ENCODE measurements at places on chromosomes 2 and 18. TPM values are rescaled to one million over a fixed set of nuclear protein-coding genes. Genes with fewer than 3 reads are reported as not detected.

Gene CHST9
- total RNA-seq, result 6.4 TPM

Gene UGT1A4
- total RNA-seq, result 136 TPM

- no peak overlapping the region for H3K4me3 ChIP-seq
- no peaks in the 10 kb centered on the region for H3K4me1 ChIP-seq
- H3K27me3 ChIP-seq, result no peaks in the 10 kb centered on the region
- no peaks in the 10 kb centered on the region for H3K36me3 ChIP-seq
- no peak overlapping the region for H3K27ac ChIP-seq
These were observed 125.6 kb upstream of the MYT1L start for GRCh38 chr2:2456721-2457120.

Gene ELOA2
- total RNA-seq, result not detected

GRCh38 chr18:52844323-52844722 is 504.3 kb downstream of the DCC start:
- H3K27ac ChIP-seq, result no peak overlapping the region
- DNase-seq, result no peak
- H3K36me3 ChIP-seq, result no peaks in the 10 kb centered on the region

GRCh38 chr2:164143183-164143930 is 407.5 kb upstream of the FIGN start:
- no peak overlapping the region for H3K4me3 ChIP-seq
- H3K27ac ChIP-seq, result no peak overlapping the region
- DNase-seq, result no peak
- no peaks in the 10 kb centered on the region for H3K4me1 ChIP-seq
- no peaks in the 10 kb centered on the region for H3K36me3 ChIP-seq

DNA sequence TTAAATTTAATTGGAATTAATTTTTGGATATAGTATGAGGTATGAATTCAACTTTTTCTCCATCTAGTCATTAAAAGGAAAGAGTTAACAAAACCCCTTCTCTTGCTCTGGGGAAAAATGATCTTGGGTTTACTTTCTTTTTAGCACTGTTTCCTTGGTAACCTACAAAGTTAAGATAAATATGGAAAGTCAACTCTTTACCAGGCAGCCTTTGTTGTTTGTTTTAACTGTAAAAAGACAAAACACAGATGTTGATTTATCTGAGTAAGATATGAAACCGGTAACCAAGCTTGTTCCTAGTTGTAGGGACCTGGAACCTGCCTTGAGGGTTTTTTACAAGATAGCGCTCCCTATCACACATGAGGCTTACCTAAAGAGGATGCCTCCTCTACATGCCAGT is 10.1 kb upstream of the SANBR start:
- no peak for DNase-seq
- no peak overlapping the region for H3K27ac ChIP-seq
- H3K36me3 ChIP-seq, result peaks cover 5% of the 10 kb centered on the region
- H3K27me3 ChIP-seq, result no peaks in the 10 kb centered on the region
- no peaks in the 10 kb centered on the region for H3K4me1 ChIP-seq

Gene RGPD8
- 7.2 TPM for total RNA-seq

Gene CYTIP
- 2.4 TPM for total RNA-seq

Gene CNGA3
- total RNA-seq, result not detected

- no peak overlapping the region for H3K4me3 ChIP-seq
- H3K27me3 ChIP-seq, result no peaks in the 10 kb centered on the region
- H3K36me3 ChIP-seq, result no peaks in the 10 kb centered on the region
These were observed 73.4 kb downstream of the INPP4A start for GRCh38 chr2:98518101-98518500.

- peaks cover 19% of the 10 kb centered on the region for H3K36me3 ChIP-seq
- H3K27ac ChIP-seq, result no peak overlapping the region
- no peaks in the 10 kb centered on the region for H3K4me1 ChIP-seq
- no peak for DNase-seq
- H3K4me3 ChIP-seq, result no peak overlapping the region
- H3K27me3 ChIP-seq, result no peaks in the 10 kb centered on the region
These were observed 55.4 kb downstream of the POLR1A start for GRCh38 chr2:86050301-86050700.

DNA sequence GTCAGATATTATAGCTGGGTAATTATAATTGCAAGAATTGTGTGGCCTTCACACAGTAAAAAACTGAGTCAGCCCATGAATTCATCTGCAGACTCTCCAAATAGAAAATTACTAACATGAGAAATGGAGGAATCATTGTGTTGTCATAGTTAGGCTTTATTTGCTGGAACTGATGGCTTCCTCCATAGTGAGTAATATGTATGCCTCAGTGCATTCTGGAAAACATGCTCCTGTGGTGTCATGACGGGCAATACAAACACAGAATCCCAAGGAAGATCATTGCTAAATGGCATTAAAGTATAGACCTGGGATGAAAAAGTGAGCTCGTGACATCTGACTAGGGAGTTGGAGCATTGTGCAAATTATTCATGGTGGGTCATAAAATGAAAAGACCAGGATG is 23.6 kb upstream of the NMS start:
- no peaks in the 10 kb centered on the region for H3K27me3 ChIP-seq
- no peaks in the 10 kb centered on the region for H3K4me1 ChIP-seq
- H3K36me3 ChIP-seq, result no peaks in the 10 kb centered on the region
- DNase-seq, result no peak
- no peak overlapping the region for H3K27ac ChIP-seq

Gene PARD3B
- 10.3 TPM for total RNA-seq

Gene PSTPIP2
- 12.8 TPM for total RNA-seq

- H3K4me3 ChIP-seq, result no peak overlapping the region
- no peaks in the 10 kb centered on the region for H3K36me3 ChIP-seq
- DNase-seq, result no peak
These were observed 281.1 kb upstream of the POU3F3 start for GRCh38 chr2:104572834-104573233.

- H3K4me3 ChIP-seq, result no peak overlapping the region
- no peaks in the 10 kb centered on the region for H3K4me1 ChIP-seq
- H3K27ac ChIP-seq, result no peak overlapping the region
- no peaks in the 10 kb centered on the region for H3K27me3 ChIP-seq
These were observed 94.2 kb upstream of the SLC39A10 start for GRCh38 chr2:195562570-195563566.

- no peaks in the 10 kb centered on the region for H3K36me3 ChIP-seq
- DNase-seq, result no peak
- H3K4me3 ChIP-seq, result no peak overlapping the region
- no peaks in the 10 kb centered on the region for H3K4me1 ChIP-seq
- H3K27ac ChIP-seq, result no peak overlapping the region
These were observed 250.4 kb upstream of the TANK start for GRCh38 chr2:160909781-160910242.

Gene FTCDNL1
- 2.1 TPM for total RNA-seq

DNA sequence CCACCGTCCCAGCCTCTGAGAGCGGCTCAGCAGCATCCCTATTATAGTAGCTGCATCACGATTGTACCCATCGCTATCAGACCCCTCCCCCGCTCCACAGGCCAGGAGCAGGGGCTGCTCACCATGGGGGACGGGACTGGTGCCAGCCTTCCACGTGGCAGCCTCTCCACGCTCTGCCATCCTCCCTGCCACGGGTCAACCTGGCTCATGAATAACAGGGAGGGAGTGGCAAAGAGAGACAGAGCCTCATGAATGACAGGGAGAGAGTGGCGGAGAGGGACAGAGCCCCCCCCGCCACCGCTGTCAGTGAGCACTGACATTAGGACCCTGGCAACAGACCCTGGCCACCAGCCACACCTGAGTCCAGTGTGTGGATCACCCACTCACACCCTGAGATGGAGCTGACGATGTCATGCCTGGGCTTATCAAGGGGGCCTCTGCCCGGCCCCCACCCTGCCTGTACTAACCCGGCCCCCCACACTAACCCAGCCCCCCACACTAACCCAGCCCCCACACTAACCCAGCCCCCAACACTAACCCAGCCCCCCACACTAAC is 16.9 kb downstream of the CROCC2 start:
- H3K4me1 ChIP-seq, result no peaks in the 10 kb centered on the region
- DNase-seq, result peak; percentile 31
- no peaks in the 10 kb centered on the region for H3K27me3 ChIP-seq

GRCh38 chr2:112317303-112318158 is 42.1 kb downstream of the ZC3H6 start:
- H3K27ac ChIP-seq, result peak overlapping the region; percentile 86
- no peaks in the 10 kb centered on the region for H3K27me3 ChIP-seq
- no peak for DNase-seq
- peaks cover 25% of the 10 kb centered on the region for H3K4me1 ChIP-seq

- H3K36me3 ChIP-seq, result peaks cover 2% of the 10 kb centered on the region
- no peaks in the 10 kb centered on the region for H3K27me3 ChIP-seq
- H3K4me3 ChIP-seq, result no peak overlapping the region
- no peak overlapping the region for H3K27ac ChIP-seq
- no peak for DNase-seq
- H3K4me1 ChIP-seq, result no peaks in the 10 kb centered on the region
These were observed 60.8 kb downstream of the KYNU start for GRCh38 chr2:142938240-142938639.

Gene COL4A3
- total RNA-seq, result 0.05 TPM

Gene SCN2A
- 0.05 TPM for total RNA-seq

DNA sequence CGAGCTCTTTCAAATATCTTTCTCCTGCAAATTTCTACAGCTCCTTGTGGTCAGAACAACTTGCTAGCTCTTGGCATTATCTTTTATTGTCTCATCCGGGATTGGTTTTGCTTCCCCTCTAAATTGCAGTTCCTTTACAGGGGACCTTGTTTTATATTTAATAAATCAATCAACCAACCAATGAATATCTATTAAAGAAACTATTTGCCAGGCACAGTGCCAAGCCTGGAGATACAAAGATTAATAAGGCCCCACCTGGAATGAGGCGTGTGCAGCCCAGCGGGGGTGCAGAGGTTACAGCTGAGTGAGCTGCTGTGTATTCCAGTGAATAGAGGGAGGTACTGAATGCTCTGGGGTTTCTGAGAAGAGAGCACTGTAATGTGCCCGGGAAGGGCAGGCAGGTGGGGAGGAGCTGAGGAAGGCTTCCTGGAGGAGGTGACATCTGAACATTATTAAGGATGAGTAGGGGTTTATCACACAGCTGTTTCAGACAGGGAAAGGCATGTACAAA is 51.8 kb downstream of the LIPG start:
- H3K27me3 ChIP-seq, result no peaks in the 10 kb centered on the region
- H3K36me3 ChIP-seq, result no peaks in the 10 kb centered on the region
- no peak overlapping the region for H3K27ac ChIP-seq
- no peak for DNase-seq
- peaks cover 3% of the 10 kb centered on the region for H3K4me1 ChIP-seq
- no peak overlapping the region for H3K4me3 ChIP-seq

Gene SCN3A
- 0.50 TPM for total RNA-seq

Gene ALK
- under 0.01 TPM for total RNA-seq

Gene HOXD12
- total RNA-seq, result not detected

DNA sequence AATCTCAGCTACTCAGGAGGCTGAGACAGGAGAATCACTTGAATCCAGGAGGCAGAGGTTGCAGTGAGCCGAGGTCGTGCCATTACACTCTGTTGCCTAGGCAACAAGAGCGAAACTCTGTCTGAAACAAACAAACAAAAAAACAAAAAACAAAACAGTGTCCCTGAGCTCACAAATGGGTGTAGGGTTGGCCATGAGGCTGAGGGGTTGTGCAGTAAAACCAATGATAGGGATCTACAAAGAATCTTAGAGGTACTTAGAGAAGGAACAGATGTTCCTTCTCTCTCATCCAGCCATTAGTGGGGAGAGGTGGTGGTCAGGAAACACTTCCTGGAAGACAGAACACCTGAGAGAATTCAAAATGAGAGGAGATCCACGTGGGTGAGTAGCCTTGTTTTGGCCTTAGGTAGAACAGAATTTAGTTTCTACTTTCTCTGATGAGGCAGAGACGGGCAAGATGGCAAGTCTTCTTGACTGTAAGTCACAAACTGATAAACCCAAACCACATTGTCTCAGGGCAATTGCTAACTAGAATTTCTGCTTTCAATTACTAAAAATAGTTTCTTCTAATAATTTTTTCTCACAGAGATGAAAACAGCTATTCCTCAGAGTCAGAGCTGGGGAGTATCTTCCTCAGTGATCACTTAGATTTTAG is 61.5 kb upstream of the PPM1B start:
- no peaks in the 10 kb centered on the region for H3K4me1 ChIP-seq
- no peaks in the 10 kb centered on the region for H3K27me3 ChIP-seq
- H3K4me3 ChIP-seq, result no peak overlapping the region
- DNase-seq, result no peak
- H3K36me3 ChIP-seq, result no peaks in the 10 kb centered on the region
- H3K27ac ChIP-seq, result no peak overlapping the region

Gene IL1A
- total RNA-seq, result 0.05 TPM

DNA sequence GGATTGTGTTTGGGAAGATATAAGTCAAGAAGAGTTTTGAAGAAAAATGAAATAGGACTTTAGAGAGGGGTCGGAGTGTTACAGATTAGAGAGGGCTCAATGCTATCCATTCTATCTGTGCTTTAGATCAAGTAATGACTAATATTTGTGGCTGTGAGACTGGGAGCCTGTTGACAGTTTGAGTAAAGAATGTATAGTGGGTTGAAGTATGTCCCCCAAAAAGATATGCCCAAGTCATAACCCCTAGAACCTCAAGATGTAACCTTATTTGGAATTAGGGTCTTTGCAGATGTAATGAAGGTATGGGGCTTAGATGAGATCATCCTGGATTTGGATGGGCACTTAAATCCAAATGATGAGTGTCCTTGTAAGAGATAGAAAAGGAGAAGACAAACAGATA is 55.3 kb upstream of the SERPINE2 start:
- H3K36me3 ChIP-seq, result no peaks in the 10 kb centered on the region
- no peak overlapping the region for H3K27ac ChIP-seq
- H3K27me3 ChIP-seq, result no peaks in the 10 kb centered on the region

DNA sequence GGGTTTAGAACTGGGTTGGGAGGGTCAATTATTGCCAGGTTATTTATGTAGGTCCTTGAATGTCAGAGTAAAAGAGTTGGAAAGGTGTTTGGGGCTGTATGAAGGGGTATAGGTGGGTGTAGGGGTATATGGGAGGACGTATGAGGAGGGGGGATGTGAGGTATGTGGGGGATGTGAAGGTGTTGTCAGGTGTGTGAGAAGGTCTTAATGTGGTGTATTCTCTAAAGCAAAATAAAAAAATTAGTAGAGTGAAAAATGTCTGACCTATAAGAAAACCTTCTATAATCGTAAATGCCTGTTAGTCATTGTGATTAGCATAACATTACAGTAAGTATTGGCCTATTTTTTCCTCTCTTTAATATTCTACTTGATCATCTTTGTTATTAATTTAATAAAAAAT is 25.1 kb downstream of the ACVR2A start:
- H3K27me3 ChIP-seq, result no peaks in the 10 kb centered on the region
- H3K4me1 ChIP-seq, result no peaks in the 10 kb centered on the region
- no peak for DNase-seq
- no peak overlapping the region for H3K4me3 ChIP-seq

GRCh38 chr2:120343433-120344105 is 2.4 kb upstream of the INHBB start:
- peak overlapping the region; percentile 24 for H3K4me3 ChIP-seq
- peak overlapping the region; percentile 71 for H3K27ac ChIP-seq
- peaks cover 38% of the 10 kb centered on the region for H3K4me1 ChIP-seq
- H3K27me3 ChIP-seq, result peaks cover 3% of the 10 kb centered on the region

Gene IL36A
- not detected for total RNA-seq

- H3K4me3 ChIP-seq, result no peak overlapping the region
- peaks cover 2% of the 10 kb centered on the region for H3K36me3 ChIP-seq
- no peak overlapping the region for H3K27ac ChIP-seq
- H3K4me1 ChIP-seq, result no peaks in the 10 kb centered on the region
- DNase-seq, result no peak
- no peaks in the 10 kb centered on the region for H3K27me3 ChIP-seq
These were observed 137.3 kb downstream of the TMEM131 start for GRCh38 chr2:97858442-97858841.

GRCh38 chr2:85926931-85927661 is 38.3 kb upstream of the ST3GAL5 start:
- no peak for DNase-seq
- peaks cover 10% of the 10 kb centered on the region for H3K4me1 ChIP-seq
- H3K27ac ChIP-seq, result no peak overlapping the region
- H3K4me3 ChIP-seq, result no peak overlapping the region

Gene TUBA4B
- total RNA-seq, result not detected
